Mucosa of descending colon (tissue), 3 donors: ENCODE measurements at places on chromosomes 6 and 20. TPM values are rescaled to one million over a fixed set of nuclear protein-coding genes. Genes with fewer than 3 reads are reported as not detected.
A peak's percentile ranks its signal among the peaks of the same experiment; 100 is the strongest.

The PAX1 gene
- 0.06 TPM for total RNA-seq

The MCCD1 gene
- not detected for total RNA-seq

The GFOD1 gene
- 13.2 TPM for total RNA-seq

The ANKRD66 gene
- total RNA-seq: not detected

The ENPP4 gene
- total RNA-seq: 18.5 TPM

The TSPO2 gene
- total RNA-seq: not detected

The SCRT2 gene
- total RNA-seq: not detected

The BPIFB1 gene
- not detected for total RNA-seq

GRCh38 chr6:20306491-20306890 lies 94.2 kb upstream of the MBOAT1 start:
- DNase-seq: no peak

DNA sequence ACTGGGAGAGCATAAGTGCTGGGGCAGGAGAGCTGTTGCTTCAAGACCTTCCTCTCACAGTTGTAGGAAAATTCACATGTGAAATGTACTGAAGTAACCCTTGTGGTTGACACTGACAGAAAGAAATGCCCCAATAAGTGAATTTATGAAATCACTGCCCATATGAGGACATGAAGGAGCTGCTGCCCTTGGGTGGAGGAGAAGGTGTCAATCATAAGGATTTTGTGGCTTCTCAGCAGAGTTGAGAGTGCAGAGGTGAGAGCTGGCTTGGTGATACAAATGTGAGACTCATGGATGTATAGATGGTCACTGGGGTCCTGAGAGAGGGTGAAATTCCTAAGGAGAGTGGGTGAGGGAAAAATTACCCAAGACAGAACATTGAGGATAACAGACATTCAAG lies 33.9 kb upstream of the CMTR1 start:
- DNase-seq: no peak

GRCh38 chr6:158068893-158069799 lies 87.5 kb downstream of the SYNJ2 start:
- DNase-seq: peak; percentile 86

DNA sequence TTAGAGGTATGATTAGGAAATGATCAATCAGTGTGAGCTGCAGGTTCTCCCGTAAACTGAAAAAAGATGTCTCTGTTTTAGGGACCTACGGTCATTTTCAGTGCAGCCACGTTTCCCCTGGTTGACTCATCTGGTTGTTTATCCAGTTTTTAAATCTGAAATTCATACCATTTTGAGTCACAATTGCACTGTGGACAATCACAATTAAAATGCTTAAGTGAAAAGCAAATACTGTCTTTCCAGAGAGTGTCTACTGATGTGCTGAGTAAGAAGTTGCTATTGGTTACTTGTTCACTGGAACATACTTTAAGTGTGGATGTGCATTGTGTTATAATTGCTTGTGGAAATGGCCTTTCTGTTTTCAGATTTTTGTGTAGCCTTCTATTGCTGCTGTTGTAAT lies 305.1 kb upstream of the SASH1 start:
- DNase-seq: no peak

GRCh38 chr20:46177768-46178167 lies 59.7 kb downstream of the CD40 start:
- no peak for DNase-seq

- no peak for DNase-seq
Measured at GRCh38 chr6:134724771-134725340, 225.0 kb downstream of the ALDH8A1 start.

- DNase-seq: no peak
Measured at GRCh38 chr6:132400555-132400882, 756 bp downstream of the MOXD1 start.

GRCh38 chr6:76230711-76231110 lies 158.2 kb upstream of the IMPG1 start:
- no peak for DNase-seq

DNA sequence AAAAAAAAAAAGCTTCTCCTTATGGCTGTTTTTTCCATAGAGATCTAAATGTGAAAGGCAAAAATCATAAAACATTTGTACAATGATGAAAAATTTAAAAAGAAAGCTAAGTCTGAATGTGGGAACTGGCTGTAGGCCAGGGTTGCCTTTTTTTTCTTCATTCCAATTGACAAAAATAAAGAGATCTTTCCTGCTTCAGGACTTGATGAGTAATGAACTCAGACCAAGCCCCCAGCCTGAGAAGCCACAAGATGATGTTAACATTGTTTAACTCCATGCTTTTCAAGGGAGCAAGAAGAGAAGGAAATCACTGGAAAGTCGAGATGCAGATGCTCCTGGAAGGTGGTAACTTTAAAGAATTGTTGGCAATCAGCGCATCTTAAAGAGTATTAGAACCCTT lies 41.4 kb downstream of the TRMT6 start:
- DNase-seq: no peak
